ENCODE measurements at places on chromosomes 2 and 18.

GRCh38 chr2:195168369-195168768 lies 488.7 kb upstream of the SLC39A10 start:
- no peak for DNase-seq

DNA sequence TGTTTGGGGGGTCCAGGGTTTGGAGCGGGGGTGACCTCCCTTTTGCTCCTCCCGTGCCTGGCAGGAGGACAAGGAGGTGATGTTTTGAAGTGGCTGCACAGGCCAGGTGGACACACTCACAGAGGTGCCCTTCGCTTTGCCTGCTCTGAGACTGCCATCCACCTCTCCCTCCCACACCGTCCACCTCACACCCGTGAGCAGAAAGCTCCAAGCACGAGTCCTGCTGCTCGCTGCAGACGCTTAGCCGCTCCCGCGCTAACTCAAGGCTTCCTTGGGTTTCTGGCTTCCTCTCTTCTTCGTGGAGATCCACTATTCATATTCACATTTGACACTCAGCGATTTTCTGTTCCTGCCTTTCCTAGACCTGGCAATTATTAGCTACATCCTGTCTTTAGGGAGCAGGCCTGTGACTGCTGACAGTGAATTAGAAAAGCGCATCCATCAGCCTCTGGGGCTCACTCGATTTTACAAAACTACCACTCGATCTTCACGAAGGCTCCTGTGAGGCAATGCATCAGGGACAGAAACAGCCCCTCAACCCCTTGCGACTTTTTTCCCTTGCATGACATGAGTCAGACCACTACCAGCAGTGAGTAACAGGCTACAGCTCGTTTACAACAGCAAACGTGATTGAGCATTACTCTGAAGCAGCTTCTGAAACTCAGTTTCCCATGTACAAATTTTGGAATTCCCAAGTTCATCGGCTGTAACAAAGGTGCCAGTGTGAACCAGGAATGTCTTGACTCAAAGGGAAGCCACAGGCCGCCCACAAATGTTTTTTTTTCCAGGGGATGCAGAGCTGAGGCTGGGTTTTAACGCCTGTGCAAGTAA lies 238.7 kb upstream of the SOX11 start:
- no peak for DNase-seq

- no peak for DNase-seq
These were observed 195.9 kb upstream of the DTNA start for GRCh38 chr18:34514238-34514637.

DNA sequence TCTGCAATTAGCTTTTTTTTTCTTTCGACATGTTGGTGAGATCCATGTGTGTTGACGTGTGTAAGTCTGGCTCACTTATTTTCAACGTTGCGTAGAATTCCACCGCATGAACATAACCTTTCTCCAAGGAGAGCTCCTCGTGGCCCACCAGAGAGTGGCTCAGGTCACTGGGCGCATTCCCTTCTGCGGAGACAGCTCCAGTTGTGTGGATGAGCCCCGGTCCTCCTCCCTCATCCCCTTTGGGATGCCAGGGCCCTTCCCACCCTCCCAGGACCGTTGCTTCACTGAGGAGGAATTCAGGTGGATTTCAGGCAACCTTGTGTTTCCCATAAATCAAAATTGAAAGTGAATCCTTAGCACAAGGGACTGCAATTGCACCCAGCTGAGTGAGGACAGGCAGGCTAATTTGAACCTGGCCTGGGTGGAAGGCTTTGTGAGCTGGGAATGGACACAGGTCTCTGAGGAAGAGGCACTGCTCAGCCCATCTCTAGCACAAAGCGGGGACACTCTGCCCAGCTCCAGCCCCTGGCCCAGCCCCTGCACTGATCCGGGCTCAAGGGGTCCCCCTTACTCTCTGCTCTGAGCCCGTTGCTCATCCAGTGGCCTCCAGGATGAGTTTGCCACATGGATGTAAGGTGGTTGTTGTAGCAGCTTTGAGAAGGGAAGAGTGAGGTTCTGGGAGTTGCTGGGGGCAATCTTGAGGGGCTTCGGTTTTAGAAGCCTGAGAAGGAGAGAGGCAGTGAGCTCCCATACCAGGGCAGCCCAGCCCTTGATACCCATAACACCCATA lies 57.8 kb upstream of the HAAO start:
- DNase-seq, result no peak

DNA sequence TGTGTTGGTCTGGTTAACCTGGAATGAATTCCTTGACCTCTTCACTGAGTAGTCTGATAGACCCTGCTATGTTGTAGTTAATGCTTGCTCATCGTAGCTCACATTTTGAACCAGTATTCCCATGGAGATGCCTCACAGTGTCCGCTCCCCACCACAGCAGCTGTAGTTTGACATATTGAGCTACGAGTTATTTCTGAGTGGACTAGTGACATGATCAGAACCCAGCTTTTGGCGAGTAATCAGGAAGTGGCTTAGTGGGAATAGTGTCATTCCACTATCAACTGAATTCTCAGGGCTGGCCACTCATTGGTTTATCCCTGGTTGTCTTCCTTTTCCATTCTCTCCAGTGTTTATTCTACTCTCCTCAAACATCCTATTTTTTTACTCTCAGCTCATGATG lies 102.7 kb downstream of the MYO1B start:
- no peak for DNase-seq

DNA sequence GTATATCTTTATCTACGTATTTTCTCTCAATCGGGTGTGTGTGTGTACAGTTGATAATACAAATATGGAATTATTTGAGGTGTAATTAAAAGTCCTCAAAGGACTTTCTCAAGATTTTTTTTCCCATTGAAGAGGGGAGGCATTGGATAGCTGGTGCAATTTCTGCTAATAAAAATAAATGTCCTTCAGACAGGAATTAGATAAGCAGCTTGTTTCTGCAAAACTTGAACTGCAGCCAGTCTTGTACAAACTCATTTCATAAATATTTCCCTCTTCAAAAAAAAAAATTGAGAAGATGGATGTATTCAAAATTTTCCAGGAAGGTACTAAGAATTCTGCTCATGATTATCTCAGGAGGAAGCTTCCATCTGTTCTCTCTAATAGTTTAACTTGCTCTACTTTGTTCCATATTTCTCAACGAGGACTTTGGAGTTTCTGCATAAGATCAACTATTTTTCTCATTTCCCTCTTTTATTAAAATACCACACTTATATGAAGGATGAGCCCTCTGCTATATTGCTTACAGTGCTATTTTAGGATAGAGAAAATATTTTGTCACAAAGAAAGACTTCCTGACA lies 33.0 kb upstream of the GLS start:
- peak; percentile 66 for DNase-seq

- peak; percentile 90 for DNase-seq
These were observed 3.5 kb downstream of the RHOB start for GRCh38 chr2:20450201-20450999.

DNA sequence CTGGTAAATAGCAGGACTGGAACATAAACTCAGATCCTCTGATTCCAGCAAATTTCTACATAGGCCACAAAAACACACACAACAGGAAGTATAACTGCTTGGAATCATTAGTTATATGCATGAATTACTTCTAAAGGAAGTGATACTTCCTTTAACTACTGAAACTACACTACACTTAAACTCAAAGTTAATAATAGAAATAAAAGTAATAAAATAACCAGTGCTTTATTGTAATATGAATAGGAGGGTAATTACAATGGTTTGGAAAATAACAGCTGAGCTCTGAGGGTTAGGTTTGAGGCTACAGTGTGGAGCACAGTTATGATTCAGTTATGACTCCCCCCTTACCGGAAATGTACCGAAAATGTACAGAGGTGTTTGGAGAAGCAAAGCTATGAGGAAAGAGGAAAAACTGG lies 18.5 kb upstream of the POLI start:
- DNase-seq, result no peak

- no peak for DNase-seq
These were observed 159.9 kb downstream of the ZNF521 start for GRCh38 chr18:25192065-25192464.

DNA sequence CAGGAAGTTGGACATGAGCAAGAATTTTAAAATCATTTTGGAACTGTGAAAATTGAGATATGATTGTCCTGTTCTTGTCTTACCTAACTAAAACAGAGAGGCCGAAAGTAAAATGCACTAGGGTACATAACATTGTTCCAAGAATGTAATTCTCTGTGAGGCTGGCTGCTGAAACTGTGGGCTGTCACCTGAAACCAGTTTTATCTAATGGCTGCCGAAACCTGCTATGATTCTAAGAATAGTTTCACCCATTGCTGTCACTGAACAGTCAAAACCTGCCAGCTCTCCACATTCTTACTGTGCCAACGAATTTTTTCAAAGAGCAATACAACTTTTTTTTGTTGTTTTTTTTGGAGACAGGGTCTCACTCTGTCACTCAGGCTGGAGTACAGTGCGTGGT lies 119.3 kb upstream of the ZSWIM2 start:
- DNase-seq, result no peak

GRCh38 chr2:105737980-105738657 lies 6.6 kb upstream of the NCK2 start:
- DNase-seq, result no peak

DNA sequence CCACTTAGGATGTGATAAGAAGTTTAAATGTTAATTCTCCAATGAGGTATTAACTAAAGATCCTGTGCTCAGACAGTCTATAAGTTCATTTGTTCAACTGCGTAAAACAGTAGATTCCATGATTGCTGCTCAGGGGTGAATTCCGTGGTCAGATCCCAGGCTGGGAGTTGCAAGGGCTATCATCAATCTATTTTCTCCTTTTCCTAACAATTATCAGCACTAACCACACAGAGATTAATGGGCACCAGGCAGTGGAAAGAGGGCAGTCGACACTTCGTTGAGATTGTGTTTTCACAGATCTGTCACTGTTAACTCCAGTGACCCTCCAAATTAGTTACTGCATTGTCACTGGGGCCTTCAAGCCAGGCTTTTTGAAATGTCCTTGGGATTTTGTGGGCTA lies 154.1 kb upstream of the SPRED2 start:
- DNase-seq, result no peak

DNA sequence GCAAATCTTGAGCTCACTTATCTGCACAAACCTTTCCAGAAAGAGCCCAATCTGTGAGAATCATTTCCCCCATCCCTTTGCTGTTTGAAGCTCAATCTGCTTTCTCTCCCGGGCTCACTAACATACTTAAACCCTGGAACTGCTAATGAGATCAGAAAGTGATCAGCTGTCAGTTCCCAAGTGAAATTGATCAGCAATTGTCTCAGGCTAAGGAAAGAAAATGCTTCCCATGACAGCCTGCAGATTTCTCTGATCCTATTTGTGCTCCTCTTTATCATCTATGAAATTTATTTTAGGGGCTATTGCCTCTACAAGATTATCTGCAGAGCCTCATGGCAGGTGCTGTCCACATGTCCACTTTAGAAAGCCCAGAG lies 239.0 kb upstream of the CXCR4 start:
- DNase-seq, result no peak

GRCh38 chr2:75607400-75607798 lies 39.2 kb upstream of the MRPL19 start:
- no peak for DNase-seq

DNA sequence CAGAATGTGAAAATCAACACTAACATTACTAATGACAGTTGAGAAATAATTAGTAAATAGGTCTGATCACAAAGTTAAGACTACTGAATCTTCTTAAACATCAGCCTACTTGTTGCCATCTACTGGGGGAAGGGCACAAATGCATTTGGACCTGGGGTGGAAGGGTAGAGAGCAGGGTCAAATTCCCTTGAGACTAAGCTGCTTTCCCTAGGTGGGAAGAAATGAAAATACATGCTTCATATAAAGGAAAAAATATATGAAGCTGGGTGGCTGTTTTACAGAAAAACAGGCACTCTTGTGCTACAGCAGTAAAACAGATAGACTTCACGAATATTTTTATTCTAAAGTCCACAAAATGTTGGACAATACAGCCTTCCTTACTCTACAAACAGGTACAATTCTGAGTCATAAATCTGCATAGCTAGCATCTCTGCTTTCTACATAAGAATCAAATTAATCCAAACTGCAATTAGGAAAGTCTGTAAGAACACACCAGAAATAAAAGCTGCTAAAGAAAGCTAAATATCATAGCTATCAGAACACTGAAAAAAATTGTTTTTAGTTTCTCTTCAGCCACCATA lies 10.9 kb downstream of the TRIP12 start:
- peak; percentile 38 for DNase-seq

DNA sequence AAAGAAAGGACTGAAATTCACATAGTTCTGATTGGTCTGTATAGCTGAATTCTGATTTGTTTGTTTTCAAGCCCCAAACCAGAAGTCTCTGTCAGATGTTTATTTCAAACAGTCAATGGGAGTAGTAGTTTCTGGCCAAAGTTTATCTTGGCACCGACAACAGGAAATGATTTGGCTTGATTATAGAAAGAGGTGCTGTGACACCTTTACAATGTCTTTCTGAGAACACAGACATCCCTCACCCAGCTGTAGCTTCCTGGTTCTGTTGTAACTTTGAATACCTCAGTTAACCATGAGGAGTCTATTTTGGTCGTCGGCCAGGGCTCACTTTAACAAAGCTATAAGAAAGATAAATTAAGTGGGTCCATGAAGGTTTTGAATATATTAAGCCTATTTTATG lies 545.0 kb upstream of the ZNF804A start:
- no peak for DNase-seq

DNA sequence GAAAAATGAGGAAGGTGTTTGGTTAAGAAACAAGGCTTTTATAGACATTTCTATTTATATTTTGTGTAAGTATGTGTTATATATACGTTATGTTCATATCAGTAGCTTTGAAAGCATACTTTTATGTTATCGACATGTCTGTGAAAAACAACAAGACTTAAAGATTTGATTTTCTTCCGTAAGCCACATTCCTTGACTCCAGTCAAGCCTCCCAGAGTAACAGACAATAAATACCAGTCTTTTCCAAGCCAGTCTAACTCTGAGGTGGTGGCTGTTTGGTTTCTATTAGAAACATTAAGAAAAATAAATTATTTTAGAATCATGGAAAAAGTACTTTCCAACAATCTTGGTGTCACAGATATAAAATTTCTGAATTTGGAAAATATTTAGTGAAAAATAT lies 16.3 kb upstream of the ITGAV start:
- DNase-seq, result no peak

- no peak for DNase-seq
These were observed 559.5 kb downstream of the PIK3C3 start for GRCh38 chr18:42514512-42514911.

DNA sequence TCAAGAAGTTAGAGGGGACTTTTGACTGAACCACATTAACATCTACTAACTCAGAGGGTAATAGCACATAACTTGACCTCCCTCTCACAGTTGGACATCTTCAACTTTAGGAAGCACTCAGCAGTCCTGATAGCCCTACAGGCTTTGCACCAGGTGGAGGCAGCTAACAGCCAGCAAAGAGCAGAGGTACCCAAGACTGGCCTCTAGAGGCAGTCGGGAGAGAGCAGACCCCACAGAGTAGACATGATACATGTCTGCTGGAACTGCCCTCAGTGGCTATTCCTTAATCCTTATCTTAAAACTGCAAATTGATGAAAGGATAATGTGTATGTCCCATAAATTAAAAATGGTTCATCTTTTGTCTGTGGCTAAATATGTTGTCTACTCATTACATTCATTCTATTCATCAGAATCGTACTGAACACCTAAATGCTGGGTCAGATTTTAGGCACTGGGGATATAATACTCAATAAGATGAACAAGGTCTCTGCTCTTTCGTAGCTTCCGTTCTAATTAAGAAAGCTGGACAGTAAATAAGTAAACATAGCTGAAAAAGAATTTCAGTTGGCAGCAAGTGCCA lies 49.8 kb downstream of the CAB39 start:
- DNase-seq, result peak; percentile 43
